ENCODE measurements at places on chromosomes 12 and 14. TPM values are rescaled to one million over a fixed set of nuclear protein-coding genes. Genes with fewer than 3 reads are reported as not detected.

GRCh38 chr12:6603095-6603567 is 4.0 kb downstream of the CHD4 start:
- ATAC-seq, result no peak

Gene MANSC4
- total RNA-seq, result not detected

- ATAC-seq, result no peak
Measured at GRCh38 chr12:103318566-103318965, 177.2 kb downstream of the C12orf42 start.

Gene GPR162
- total RNA-seq, result 0.76 TPM

Gene DIO3
- 0.12 TPM for total RNA-seq

- ATAC-seq, result no peak
Measured at GRCh38 chr12:11461433-11461832, 66.1 kb upstream of the PRB2 start.

Gene KRT86
- not detected for total RNA-seq

Gene ACOT6
- not detected for total RNA-seq

GRCh38 chr12:50621399-50622300 is 116.9 kb downstream of the DIP2B start:
- no peak for ATAC-seq

DNA sequence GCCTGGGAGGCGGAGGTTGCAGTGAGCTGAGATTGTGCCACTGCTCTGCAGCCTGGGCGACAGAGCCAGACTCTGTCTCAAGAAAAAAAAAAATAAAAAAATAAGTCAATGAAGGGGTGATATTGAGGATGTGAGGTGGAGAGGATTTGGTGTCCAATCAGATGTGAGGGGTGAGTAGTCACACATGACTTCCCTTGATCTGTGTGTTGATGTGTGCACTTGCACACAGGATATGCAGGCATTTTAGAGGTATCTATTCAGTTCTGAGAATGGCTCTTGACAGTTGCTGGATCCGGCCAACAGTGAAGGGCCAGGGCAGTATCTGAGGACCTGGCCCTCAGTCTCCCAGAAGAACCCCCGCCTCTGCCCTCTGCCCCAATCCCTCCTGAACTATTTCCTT is 7.8 kb upstream of the SP7 start:
- no peak for ATAC-seq

Gene PROX2
- total RNA-seq, result not detected

Gene RTL1
- total RNA-seq, result not detected

DNA sequence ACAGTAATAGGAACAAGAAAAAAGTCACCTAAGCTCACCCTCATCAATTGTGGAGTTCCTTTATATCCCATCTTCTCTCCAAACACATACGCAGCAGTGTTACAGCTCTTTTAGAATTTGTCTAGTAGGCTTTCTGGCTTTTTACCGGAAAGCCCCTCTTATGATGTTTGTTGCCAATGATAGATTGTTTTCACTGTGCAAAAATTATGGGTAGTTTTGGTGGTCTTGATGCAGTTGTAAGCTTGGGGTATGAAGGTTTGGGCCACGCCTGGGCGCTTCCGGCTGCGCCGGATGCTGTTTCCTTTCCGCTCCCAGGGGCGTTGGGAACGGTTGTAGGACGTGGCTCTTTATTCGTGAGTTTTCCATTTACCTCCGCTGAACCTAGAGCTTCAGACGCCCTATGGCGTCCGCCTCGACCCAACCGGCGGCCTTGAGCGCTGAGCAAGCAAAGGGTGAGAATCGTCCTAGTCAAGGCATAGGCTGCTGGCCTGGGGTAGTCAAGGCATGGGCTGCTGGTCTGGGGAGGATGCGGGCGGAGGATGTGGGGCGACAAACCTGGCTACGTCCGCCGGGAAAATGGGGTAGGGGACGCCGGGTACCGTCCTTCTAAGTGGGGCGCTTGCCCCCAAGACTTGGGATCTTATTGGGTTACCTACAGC is at the start of the genes C12orf57 and RNU7-1:
Gene C12orf57 (plus strand): TSS at position 301 of the 659 bp plus-strand sequence. CDS start 100 bp downstream, at position 401.
Gene RNU7-1 (plus strand): TSS at position 95 of the 659 bp plus-strand sequence.
- peak; percentile 54 for ATAC-seq

Gene RASAL1
- total RNA-seq, result 53.1 TPM

- no peak for ATAC-seq
Measured at GRCh38 chr12:32005496-32006125, 46.4 kb downstream of the RESF1 start.

- no peak for ATAC-seq
Measured at GRCh38 chr14:99534333-99534732, 53.1 kb downstream of the CCNK start.

DNA sequence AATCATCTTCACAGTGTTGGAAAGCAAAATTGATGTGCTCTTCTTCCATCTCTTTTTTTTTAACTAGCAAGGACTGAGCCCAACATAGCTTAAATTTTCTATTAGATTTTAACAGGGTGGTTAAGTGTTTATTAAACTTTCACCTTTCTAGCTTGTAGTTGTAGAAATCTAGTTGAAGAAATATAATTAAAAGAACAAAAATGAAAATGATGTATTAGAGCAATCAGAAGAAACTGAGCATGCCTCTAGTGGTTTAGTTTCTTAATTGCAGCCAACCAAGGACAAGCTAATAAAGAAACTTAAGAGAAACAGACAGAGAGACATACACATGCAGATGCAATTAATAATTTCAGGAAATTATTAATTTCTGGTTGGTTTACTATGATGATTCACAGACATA is 673.0 kb upstream of the LMO3 start:
- no peak for ATAC-seq

GRCh38 chr14:56135668-56136067 is 17.5 kb downstream of the PELI2 start:
- ATAC-seq, result no peak

GRCh38 chr14:41699486-41699885 is 92.8 kb downstream of the LRFN5 start:
- ATAC-seq, result no peak

Gene CEBPE
- total RNA-seq, result not detected

Gene NR4A1
- 2.0 TPM for total RNA-seq

- ATAC-seq, result no peak
Measured at GRCh38 chr14:24859559-24859958, 190.4 kb downstream of the STXBP6 start.

Gene TAS2R42
- not detected for total RNA-seq

DNA sequence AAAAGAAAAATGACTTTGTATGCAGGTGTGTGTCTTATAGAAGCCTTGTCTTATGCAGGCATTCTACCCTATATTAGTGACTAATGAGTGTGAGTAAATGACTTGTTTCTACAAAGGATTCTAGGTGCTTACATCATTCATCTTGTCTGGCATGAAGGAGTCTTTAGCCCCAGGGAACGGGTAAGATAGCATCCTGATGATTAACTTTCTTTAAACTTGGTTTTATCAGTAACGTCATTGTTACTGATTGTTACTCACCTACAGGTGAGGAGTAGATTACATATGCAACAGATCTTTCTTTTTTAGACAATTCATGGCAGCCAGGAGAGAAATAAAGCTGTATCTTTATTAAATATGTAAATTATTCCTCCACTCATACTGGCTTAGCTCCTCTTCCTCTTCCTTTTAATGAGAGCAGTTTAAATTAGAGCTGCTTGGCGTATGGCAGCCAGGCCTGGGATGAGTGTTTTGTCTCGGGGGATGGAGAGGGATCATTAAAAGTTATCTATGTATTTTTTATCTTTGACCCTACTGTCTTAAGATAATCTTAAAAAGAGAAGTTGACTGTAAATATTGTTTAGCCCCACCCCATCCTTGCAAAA is 57.2 kb upstream of the ATP2A2 start:
- peak; percentile 96 for ATAC-seq

DNA sequence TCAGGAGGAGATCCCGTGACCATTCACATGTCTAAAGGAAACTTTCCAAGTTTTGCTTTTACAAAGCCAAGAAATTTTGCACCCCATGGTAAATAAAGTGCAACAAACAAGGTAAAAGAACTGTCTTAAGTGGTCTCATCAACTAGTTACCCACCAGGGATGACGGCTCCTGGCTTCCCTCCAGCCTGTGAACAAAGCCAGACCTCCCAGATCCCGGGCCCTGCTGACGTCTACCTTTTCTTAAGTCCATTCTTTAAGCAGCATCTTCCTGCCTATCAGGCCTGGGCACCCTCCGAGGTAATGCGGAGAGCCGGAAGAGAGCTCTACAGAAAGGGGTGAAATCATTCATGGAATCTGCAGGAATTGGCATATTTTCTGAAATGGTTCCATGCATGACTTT is 58.0 kb upstream of the DAAM1 start:
- ATAC-seq, result no peak

DNA sequence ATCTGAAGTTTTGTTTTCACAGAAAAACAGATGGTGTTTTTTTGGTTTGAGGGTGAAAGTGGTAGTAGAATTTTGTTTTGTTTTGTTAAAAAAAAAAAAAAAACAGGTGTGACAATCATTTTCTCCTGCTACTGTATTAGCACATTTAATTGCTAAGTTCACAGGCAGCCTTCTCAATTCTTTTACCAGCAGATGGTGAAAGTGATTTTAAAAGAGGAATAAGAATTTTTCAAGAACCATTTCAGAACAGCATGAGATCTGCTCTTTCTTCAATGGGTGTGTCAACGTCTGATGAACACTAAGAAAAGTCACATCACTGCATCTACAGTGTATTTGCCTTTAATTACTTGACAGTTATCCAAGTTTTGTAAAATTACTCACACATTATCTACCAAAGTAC is 303.7 kb upstream of the USP15 start:
- ATAC-seq, result no peak

- ATAC-seq, result no peak
Measured at GRCh38 chr12:46500673-46501072, 128.1 kb upstream of the SLC38A2 start.

- ATAC-seq, result no peak
Measured at GRCh38 chr12:21697904-21698630, 40.4 kb upstream of the LDHB start.

Gene FAM186B
- total RNA-seq, result 0.36 TPM

DNA sequence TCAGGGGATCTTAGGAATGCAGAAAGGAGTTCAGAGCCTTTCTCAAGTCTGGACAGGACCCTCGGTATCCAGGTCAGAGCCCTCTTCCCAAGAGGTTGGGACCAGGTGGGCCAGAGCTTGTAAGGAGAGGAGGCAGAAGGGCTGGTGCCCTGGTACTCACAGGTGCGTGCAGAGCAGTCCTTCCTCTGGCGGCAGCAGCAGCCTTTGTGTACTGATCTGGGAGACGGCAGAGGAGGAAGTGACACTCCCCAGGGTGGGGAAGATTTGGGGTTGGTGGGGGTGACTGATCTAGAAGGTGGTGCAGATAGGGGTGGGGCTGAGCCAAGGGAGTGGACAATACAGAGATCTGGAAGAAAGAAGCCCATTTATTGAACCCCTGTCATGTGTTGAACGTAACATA is at the start of gene ITGB7:
Gene ITGB7 (minus strand): TSS at position 210 of the 400 bp plus-strand sequence. CDS start 6,808 bp downstream, outside the sequence.
- ATAC-seq, result peak; percentile 67

DNA sequence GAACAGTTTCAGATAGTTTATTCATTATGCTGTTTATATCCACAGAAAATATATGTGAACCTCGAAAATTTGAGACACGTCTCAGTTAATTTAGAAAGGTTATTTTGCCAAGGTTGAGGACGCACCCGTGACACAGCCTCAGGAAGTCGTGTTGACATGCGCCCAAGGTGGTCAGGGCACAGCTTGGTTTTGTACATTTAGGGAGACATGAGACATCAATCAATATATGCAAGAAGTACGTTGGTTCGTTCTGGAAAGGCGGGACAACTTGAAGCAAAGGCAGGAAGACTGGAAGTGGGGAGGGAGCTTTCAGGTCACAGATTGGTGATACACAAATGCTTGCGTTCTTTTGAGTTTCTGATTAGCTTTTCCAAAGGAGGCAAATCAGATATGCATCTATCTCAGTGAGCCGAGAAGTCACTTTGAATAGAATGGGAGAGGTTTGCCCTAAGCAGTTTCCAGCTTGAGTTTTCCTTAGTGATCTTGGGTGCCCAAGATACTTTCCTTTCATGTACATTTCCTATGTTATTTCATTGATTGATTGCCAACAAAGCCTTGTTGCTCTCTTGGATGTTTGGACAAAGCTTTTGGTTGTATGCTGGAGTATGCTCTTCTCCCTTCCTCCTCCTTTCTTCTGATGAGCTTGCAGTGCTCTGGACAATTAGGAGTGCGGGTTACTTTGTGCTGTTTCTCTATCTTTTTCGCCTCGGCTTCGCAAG is 3.2 kb downstream of the SNAPC1 start:
- no peak for ATAC-seq

- peak; percentile 67 for ATAC-seq
Measured at GRCh38 chr12:50057000-50057841, at the start of gene ASIC1. Gene ASIC1 (plus strand): TSS chr12:50057596. CDS start chr12:50058767, 1,171 bp downstream.

DNA sequence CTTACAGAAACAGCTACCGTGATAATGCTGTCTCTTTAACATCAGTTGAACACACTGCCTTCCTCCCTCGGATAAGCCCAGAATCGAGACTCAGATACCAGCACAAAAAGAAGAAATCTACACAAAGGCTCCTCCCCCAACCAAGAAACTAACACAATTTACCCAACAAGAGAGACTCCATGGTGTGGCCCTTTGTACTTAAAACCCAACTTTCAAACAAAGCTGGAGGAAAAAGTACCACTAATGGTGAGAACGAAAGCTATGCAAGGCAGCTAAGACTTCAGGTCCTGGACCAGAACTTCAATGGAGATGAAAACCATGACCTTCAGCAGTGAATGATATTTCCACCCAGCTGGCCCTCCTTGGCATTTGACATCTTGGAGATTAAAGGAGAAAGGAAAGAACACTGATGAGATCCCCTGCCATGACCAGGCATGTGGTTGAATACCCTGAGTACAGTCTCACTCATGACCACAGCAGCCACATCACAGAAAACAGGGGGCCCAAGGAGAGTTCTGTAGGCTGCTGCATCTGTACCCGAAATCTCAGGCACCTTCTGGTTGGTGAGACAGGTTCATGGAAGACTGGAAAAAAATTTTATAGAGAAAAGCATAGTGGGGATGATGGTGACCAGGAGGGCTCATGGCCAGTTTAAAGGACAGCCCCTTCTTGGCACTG is 36.7 kb downstream of the RBM19 start:
- no peak for ATAC-seq

Gene STON2
- 54.0 TPM for total RNA-seq

DNA sequence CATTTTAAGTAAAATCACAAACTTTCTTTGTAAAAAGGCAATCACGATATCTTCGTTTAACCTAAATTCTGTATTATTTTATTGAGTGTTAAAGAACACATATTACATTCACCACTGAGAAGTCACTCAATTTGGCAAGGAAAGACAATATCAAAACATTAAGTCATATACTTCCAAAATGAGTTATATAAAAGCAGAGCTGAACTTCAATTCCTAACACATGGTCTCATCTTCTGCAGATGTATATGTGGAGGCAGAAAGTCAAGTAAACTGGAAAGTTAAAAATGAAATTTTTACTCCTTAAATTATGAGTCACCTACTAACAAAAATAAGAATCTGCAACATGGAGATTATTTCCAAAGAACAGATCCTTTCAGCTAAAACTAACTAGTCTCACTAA is 28.7 kb downstream of the BMAL2 start:
- ATAC-seq, result no peak

GRCh38 chr14:77458249-77458950 is 507 bp downstream of the AHSA1 start:
- peak; percentile 50 for ATAC-seq

- no peak for ATAC-seq
Measured at GRCh38 chr12:11749943-11750690, 100.6 kb downstream of the ETV6 start.

DNA sequence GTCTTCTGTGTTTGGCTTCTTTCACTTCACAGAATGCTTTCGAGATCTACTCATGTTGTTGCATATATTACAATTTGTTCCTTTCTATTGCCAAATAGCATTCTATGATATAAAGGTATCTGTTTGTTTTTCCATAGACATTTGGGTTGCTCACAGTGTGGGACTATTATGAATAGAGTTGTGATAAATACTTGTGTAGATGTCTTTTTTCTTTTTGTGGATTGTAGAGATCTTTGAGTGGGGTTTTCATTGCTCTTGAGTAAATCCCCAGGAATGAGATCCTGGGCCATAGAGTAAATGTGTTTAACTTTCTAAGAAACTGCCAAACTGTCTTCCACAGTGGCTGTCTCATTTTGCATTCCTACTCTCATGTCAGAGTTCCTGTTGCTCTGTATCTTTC is 24.9 kb upstream of the CEBPE start:
- ATAC-seq, result no peak
